ENCODE measurements at places on chromosomes 7 and 10. TPM values are rescaled to one million over a fixed set of nuclear protein-coding genes. Genes with fewer than 3 reads are reported as not detected.

- peaks cover 96% of the 10 kb centered on the region for H3K27me3 ChIP-seq
- no peak overlapping the region for H3K4me3 ChIP-seq
- no peaks in the 10 kb centered on the region for H3K36me3 ChIP-seq
- no peak for DNase-seq
- no peak overlapping the region for H3K27ac ChIP-seq
Measured at GRCh38 chr7:27164045-27164366, 1.3 kb downstream of the HOXA9 start.

- H3K4me1 ChIP-seq = peaks cover 32% of the 10 kb centered on the region
- DNase-seq = no peak
- no peak overlapping the region for H3K27ac ChIP-seq
- no peaks in the 10 kb centered on the region for H3K36me3 ChIP-seq
- no peak overlapping the region for H3K4me3 ChIP-seq
- H3K27me3 ChIP-seq = no peaks in the 10 kb centered on the region
Measured at GRCh38 chr7:157573244-157573643, 236.4 kb downstream of the DNAJB6 start.

- H3K4me1 ChIP-seq = no peaks in the 10 kb centered on the region
- DNase-seq = no peak
- no peaks in the 10 kb centered on the region for H3K36me3 ChIP-seq
- H3K4me3 ChIP-seq = no peak overlapping the region
Measured at GRCh38 chr7:138374119-138374693, 85.9 kb upstream of the TRIM24 start.

GRCh38 chr7:116265881-116266280 is 55.5 kb downstream of the TES start:
- H3K36me3 ChIP-seq = no peaks in the 10 kb centered on the region
- DNase-seq = no peak

- H3K4me3 ChIP-seq = no peak overlapping the region
- H3K36me3 ChIP-seq = no peaks in the 10 kb centered on the region
- H3K4me1 ChIP-seq = no peaks in the 10 kb centered on the region
- peaks cover 3% of the 10 kb centered on the region for H3K27me3 ChIP-seq
Measured at GRCh38 chr10:24526085-24526649, 197.5 kb downstream of the ARHGAP21 start.

Gene COL28A1
- total RNA-seq = 0.22 TPM

Gene PSPH
- total RNA-seq = 1.2 TPM

All from CD4-positive, alpha-beta T cell (primary cell).